ENCODE measurements at places on chromosomes 1 and 21. TPM values are rescaled to one million over a fixed set of nuclear protein-coding genes. Genes with fewer than 3 reads are reported as not detected.

OR2L5 gene
- total RNA-seq = not detected

FCRL3 gene
- total RNA-seq = 0.61 TPM

GLIS1 gene
- 0.18 TPM for total RNA-seq

GUCA2B gene
- not detected for total RNA-seq

GRCh38 chr1:14366091-14367018 lies 232.1 kb upstream of the KAZN start:
- H3K4me3 ChIP-seq = no peak overlapping the region
- peak; percentile 92 for DNase-seq
- no peak overlapping the region for H3K27ac ChIP-seq
- no peaks in the 10 kb centered on the region for H3K36me3 ChIP-seq

- H3K4me1 ChIP-seq = no peaks in the 10 kb centered on the region
- H3K36me3 ChIP-seq = no peaks in the 10 kb centered on the region
- no peak overlapping the region for H3K27ac ChIP-seq
Measured at GRCh38 chr1:25086518-25087079, 145.7 kb downstream of the SYF2 start.

DNA sequence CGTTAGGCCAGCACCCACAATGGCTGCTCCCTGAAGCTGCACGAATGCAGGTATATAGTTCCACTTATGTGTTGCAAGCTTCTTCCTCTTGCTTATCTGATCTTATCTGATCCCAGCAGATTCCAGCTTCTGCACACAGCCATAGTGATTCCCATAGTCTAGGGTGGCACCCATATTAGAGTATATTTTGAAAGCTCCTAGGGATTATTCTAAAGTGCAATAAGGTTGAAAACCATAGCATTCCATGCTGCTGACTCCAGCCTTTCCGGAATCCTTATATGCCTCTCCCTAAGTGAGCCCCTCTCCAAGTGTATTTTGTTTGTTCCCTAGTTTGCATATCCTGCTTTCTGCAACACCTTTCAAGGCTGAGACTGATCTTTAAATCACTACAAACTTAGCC lies 432.0 kb downstream of the SETD4 start:
- H3K4me1 ChIP-seq = no peaks in the 10 kb centered on the region
- no peaks in the 10 kb centered on the region for H3K27me3 ChIP-seq
- H3K36me3 ChIP-seq = no peaks in the 10 kb centered on the region
- H3K27ac ChIP-seq = no peak overlapping the region

DNA sequence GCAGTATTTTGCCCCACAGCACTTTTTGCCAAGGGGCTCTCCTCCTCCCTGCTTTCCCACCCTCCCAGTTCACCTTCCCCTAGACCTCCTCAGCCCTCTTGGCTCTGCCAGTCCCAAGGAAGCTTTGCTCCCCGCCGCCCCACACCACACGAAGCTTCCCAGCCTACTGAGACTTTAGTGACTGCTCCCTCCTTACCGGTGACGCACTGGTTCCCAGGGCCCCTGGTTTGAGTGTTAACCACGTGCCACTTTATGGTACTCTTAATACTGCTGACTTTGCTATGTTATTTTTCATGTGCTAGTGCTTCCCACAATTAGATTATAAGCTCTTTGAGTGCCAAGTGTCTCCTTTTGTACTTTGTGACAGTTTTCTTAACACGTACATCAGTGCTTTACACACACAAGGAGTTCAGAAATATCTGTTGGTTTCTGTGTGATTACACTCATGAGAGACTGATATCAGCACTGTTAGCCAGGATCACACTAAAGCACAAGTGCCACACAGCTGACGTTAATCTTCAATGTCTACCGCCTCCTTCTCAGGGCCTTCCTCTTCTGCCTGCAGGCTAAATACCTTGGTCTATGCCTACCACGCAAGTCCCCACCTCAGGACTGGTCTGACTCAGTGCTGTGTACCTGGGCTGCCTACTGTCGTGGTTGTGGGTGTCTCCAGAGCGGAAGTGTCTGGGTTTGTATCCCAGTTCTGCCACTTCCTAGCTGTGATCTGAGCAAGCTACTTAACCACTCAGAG lies 61.0 kb downstream of the DNTTIP2 start:
- no peak overlapping the region for H3K4me3 ChIP-seq
- DNase-seq = no peak
- H3K27ac ChIP-seq = peak overlapping the region; percentile 78
- no peaks in the 10 kb centered on the region for H3K27me3 ChIP-seq

GRCh38 chr1:154819628-154820590 lies 50.2 kb downstream of the KCNN3 start:
- no peaks in the 10 kb centered on the region for H3K36me3 ChIP-seq
- DNase-seq = no peak
- H3K4me3 ChIP-seq = no peak overlapping the region
- H3K27ac ChIP-seq = no peak overlapping the region
- H3K4me1 ChIP-seq = no peaks in the 10 kb centered on the region

- no peaks in the 10 kb centered on the region for H3K27me3 ChIP-seq
- H3K4me1 ChIP-seq = peaks cover 13% of the 10 kb centered on the region
- H3K4me3 ChIP-seq = no peak overlapping the region
- H3K27ac ChIP-seq = no peak overlapping the region
- DNase-seq = peak; percentile 19
Measured at GRCh38 chr21:16606271-16606670, 876.5 kb downstream of the USP25 start.

DNA sequence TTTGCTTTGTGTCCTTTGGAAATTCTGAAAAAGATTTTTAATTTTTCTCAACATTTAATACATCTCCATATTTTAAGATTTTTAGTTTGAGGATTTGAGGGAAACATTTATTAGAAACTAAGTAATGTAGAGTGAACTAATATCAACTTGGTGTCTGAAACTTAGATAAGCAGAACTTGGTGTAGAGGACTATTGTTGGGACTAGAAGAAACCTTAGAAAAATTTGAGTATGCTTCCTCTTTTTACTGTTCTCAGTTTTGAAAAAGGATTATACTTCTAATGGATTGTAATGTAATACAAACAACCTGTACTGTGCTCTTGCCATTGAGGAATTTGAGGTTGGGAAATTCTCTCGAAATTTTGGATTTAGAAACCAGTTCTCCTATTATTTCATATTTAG lies 2.4 kb downstream of the FNBP1L start:
- H3K4me1 ChIP-seq = peaks cover 2% of the 10 kb centered on the region
- no peak for DNase-seq
- no peak overlapping the region for H3K4me3 ChIP-seq
- H3K27ac ChIP-seq = no peak overlapping the region
- no peaks in the 10 kb centered on the region for H3K27me3 ChIP-seq
- no peaks in the 10 kb centered on the region for H3K36me3 ChIP-seq

DNA sequence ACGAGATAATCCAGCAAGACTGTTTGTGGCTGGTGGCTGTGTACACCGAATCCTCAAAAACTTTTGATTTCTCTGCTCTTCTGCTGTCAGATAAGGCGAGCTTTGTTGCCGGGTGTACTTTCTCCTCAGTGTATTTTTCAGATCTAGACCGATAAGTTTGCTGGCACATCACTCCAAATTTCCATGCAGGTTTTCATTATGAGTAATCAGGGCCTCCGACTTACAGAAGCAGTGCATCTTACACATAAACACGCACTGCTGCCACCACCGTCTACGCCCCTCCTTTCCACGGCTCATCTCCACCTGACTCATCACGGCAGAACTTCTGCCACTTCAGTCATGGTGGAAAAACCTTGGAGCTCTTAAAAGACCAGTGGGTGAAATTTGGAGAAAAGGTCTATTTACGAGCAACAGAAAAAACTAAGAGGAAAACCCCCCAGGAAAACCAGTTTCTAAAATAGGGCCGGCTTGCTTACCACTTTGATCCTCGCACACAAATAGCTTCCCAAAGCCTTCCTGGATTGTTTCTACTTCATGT lies 7.7 kb downstream of the ZBTB21 start:
- H3K27ac ChIP-seq = peak overlapping the region; percentile 10
- H3K4me1 ChIP-seq = no peaks in the 10 kb centered on the region
- H3K36me3 ChIP-seq = no peaks in the 10 kb centered on the region
- no peak for DNase-seq
- H3K27me3 ChIP-seq = no peaks in the 10 kb centered on the region

GRCh38 chr1:186750257-186750656 lies 70.0 kb upstream of the PTGS2 start:
- DNase-seq = no peak
- no peak overlapping the region for H3K27ac ChIP-seq
- no peak overlapping the region for H3K4me3 ChIP-seq
- H3K27me3 ChIP-seq = no peaks in the 10 kb centered on the region
- no peaks in the 10 kb centered on the region for H3K36me3 ChIP-seq

GRCh38 chr1:192529031-192529755 lies 46.4 kb upstream of the RGS1 start:
- no peak overlapping the region for H3K4me3 ChIP-seq
- no peaks in the 10 kb centered on the region for H3K27me3 ChIP-seq
- H3K27ac ChIP-seq = no peak overlapping the region
- no peak for DNase-seq

- no peak overlapping the region for H3K4me3 ChIP-seq
- H3K27me3 ChIP-seq = no peaks in the 10 kb centered on the region
- H3K27ac ChIP-seq = peak overlapping the region; percentile 71
- no peaks in the 10 kb centered on the region for H3K36me3 ChIP-seq
- no peak for DNase-seq
Measured at GRCh38 chr1:93078203-93078602, 880 bp upstream of the MTF2 start.

DNA sequence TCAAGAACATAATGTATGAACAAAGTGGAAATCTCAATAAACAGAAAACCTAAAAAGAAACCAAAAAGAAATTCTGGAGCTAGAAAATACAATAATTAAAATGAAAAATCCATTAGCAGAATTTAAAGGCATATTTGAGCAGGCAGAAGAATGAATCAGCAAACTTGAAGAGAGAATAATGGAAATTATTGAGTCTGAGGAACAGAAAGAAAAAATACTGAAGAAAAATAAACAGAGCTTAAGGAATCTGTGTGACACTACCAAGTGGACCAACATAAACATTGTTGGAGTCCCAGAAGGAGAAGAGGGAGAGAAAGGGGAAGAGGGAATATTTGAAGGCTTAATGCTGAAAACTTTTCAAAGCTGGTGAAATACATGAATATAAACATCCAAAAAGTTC lies 54.5 kb downstream of the MAGI3 start:
- no peaks in the 10 kb centered on the region for H3K4me1 ChIP-seq
- H3K36me3 ChIP-seq = no peaks in the 10 kb centered on the region
- no peak overlapping the region for H3K27ac ChIP-seq
- no peak overlapping the region for H3K4me3 ChIP-seq

GRCh38 chr1:26730695-26731094 lies 34.9 kb downstream of the ARID1A start:
- no peak overlapping the region for H3K4me3 ChIP-seq
- no peak overlapping the region for H3K27ac ChIP-seq
- H3K27me3 ChIP-seq = no peaks in the 10 kb centered on the region
- H3K4me1 ChIP-seq = peaks cover 7% of the 10 kb centered on the region
- H3K36me3 ChIP-seq = peaks cover 47% of the 10 kb centered on the region

GRCh38 chr1:167110586-167110985 lies 16.7 kb downstream of the STYXL2 start:
- H3K27ac ChIP-seq = no peak overlapping the region
- no peaks in the 10 kb centered on the region for H3K27me3 ChIP-seq
- no peak overlapping the region for H3K4me3 ChIP-seq
- no peaks in the 10 kb centered on the region for H3K4me1 ChIP-seq

DNA sequence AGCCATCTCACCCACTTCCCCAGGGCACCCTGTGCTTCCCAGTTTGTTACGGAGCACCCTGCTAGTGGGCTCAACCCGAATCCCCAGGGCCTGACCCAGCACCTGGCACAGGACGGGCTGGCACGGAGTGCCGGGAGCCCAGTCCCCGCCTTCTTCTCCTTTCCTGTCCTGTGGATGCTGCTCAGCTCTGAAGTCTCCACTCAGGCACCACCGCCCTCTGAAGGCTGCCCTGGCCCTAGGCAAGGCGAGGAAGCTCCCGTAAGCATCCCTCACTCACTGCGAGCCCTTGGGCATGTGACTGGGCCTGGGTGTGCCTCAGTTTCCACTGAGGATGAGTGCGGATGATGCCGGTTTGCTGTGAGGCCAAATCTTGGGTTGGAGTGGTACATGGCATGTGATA lies 21.8 kb downstream of the SLC1A7 start:
- H3K27me3 ChIP-seq = no peaks in the 10 kb centered on the region
- H3K36me3 ChIP-seq = no peaks in the 10 kb centered on the region
- H3K4me3 ChIP-seq = no peak overlapping the region
- no peak overlapping the region for H3K27ac ChIP-seq

Data from lung (tissue), 17 donors.